ENCODE measurements at places on chromosomes 1 and 21.

GRCh38 chr1:34946211-34946610 lies 16.8 kb upstream of the DLGAP3 start:
- no peak for DNase-seq

GRCh38 chr1:192518700-192519099 lies 56.9 kb upstream of the RGS1 start:
- DNase-seq: no peak

DNA sequence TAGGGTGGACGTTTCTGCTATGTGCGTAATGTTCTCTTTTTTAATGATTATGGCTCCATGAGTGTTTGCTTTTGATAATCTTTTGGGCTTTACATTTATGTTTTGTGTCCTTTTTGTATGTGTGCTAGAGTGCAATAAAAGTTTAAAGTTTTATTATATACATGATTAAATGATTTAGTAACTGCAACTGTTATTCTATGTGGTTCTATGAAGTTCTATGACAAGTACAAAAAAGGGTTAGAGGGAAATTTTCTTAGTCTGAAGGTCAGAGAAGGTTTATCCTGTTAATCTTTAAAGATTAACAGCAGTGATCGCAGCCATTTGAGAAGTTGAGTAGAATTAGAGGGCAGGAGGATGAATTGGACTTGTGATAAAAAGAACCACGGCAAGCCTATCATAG lies 386.4 kb upstream of the CHRM3 start:
- no peak for DNase-seq

DNA sequence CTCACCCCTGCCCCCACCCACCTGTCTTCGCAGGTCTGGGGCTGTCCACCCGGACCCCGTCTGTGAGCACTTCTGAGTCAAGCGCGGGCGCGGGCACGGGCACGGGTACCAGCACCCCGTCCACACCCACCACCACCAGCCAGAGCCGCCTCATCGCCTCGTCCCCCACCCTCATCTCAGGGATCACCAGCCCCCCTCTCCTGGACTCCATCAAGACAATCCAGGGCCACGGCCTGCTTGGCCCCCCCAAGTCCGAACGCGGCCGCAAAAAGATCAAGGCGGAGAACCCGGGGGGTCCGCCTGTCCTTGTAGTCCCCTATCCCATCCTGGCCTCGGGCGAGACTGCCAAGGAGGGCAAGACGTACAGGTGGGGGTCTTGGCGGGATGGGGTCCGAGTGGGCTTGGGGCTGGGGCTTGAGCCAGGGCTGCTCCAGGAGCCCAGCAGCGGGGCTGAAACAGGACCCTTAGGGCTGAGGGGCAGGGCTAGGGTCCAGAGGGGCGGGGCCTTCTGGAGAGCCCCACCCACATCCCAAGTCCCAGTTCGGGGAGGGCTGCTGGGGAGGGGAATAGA lies 23.9 kb downstream of the ZNF362 start:
- no peak for DNase-seq

GRCh38 chr1:29828526-29829447 lies 592.5 kb downstream of the PTPRU start:
- DNase-seq: no peak

DNA sequence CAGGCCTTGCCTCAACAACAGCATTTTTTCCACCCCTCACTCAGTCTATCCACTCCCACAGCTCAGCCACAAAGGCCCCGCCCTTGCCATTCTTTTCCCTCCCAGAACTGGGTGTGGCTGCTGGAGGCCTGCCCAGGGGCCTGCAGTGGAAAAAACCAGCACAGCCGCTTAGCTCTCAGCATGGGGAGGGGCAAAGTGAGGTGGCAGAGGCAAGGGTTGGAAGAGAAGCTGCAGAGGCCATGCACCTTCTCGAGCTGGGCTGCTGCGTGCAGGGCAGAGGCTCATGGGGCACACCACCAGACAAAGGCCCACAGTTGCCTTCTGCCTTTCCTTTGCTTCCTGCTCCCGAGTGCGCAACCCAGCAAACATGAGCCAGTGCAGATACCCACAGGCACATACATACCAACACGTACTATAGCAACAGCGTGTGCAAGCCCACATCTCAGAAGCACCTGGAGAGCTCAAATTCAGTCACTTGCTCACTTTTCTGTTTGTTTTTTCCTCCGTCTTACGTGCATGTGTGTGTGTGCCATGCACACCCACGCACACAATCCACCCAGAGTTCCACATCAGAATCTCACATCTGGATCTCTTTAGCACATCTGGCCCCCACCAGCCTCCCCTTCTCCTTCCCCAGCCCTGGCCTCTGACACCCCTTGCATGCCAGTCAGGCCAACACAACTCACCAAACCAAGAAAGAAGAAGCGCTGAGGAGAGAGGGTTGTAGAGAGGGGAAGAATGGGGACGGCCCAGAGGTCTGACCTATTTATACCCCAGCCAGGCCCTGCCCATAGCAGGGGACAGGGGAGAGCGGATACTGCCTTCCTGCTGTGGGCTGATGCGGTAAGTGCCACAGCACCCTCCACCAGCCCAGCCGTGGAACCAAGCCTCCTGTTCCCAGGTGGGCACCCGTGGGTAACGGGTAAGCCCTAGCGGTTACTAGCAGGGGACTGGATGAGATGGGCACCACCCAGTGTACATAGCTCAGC lies at the start of gene S100A4:
Gene S100A4, minus strand, starts transcription at position 740 of the 989 bp plus-strand sequence. CDS start 1,012 bp downstream, outside the sequence.
- DNase-seq: peak; percentile 80

Data from stimulated activated CD8-positive, alpha-beta memory T cell treated with anti-CD3 and anti-CD28 coated beads, Interleukin-15, amount 100 ng/mL, for 1 hour (primary cell).